ENCODE measurements at places on chromosomes 1 and 21. TPM values are rescaled to one million over a fixed set of nuclear protein-coding genes. Genes with fewer than 3 reads are reported as not detected.
A peak's percentile ranks its signal among the peaks of the same experiment; 100 is the strongest.

PDE4B gene
- polyA plus RNA-seq = 5.8 TPM

DNA sequence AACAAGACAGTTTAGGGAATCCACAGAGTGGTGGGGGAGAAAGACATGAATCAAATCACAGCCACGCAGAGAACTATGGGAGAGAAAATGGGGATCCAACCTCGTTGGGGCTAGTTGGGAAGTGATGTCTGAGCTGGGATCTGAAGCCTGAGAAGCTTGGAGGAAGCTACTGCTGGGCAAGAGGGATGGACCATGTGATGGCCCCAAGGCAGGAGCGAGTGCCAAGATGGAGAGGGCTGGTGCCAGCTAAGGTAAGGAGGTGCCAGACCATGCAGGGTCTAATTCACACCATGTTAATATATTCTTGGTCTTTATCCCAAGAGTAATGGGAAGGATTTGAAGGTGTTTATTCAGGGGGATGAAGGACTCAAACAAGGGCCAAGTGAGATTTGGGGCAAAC lies 18.2 kb upstream of the TCEA3 start:
- no peak for DNase-seq

DNA sequence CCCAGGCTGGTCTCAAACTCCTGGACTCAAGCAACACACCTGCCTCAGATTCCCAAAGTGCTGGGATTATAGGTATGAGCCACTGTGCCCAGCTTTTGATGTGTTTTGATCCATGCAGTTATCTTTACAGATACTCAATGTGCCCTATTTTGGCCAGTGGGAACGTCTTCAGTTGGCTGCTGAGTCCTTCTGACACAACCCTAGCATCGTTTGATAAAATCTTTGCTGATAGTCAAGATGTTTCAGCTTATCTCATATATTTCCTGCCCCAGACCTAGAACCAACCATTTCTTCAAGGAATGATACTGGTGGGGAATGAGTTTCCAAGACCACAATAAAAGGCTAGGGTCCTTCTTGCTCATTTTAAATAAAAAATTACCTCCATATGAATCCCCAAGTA lies 11.6 kb downstream of the POGZ start:
- no peak for DNase-seq

TNFSF4 gene
- polyA plus RNA-seq = 10.8 TPM

DNA sequence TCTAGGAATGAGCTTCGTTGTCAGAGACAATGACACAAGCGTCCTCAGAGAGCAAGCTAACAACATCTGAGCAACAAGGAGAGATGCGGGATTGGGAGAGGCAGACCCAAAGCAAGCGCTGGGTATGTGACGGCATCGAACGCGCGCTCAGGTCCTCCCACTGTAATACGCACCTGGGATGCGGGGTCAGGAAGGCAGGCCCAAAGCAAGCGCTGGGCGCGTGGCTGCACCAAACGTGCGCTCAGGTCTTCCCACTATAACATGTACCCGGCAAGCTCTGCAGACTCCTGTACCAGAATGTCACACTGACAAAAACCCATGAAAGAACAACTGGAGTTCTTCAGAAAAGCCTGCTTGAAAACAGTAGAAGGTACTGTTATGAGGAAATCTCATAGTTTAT lies 653.8 kb downstream of the SMYD3 start:
- DNase-seq = no peak

MAEL gene
- not detected for polyA plus RNA-seq

DNA sequence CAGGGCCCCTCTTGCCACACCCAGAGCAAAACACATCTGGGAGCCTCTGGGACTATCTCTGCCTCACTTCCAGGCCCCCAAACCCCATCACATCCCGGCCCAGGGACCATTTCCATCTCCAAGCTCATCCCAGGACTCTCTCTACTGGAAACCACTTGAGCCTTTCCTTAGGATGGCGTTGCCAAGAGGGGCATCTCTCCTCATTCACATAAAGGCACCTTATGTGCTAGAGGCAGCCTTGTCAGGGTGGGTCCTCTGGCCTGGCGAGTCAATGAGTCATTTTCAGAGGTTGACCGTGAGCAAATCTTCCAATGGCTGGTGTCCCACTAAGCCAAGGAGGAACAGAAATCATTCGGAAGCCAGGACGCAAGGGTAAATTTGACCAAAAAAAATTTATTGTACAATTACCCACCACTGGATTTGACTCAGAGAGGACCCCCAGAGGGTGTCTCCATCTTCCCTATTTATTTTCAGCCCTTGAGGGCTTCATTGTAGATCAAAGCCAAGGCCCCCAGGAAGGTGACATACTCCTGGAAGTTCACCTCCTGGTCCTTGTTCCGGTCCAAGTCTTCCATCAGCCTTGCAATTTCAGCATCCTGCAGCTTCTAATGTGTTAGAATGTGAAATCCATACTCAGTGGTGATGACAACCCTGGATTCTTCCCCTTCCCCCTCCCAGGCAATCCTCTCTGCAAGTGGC lies 1.4 kb downstream of the S100A6 start:
- peak; percentile 50 for DNase-seq

CAPN9 gene
- not detected for polyA plus RNA-seq

MYCL gene
- 0.75 TPM for polyA plus RNA-seq

- peak; percentile 50 for DNase-seq
Observed at GRCh38 chr1:164756741-164757140, 197.8 kb downstream of the PBX1 start.

GRCh38 chr1:86089765-86090164 lies 66.8 kb downstream of the COL24A1 start:
- DNase-seq = no peak

DNA sequence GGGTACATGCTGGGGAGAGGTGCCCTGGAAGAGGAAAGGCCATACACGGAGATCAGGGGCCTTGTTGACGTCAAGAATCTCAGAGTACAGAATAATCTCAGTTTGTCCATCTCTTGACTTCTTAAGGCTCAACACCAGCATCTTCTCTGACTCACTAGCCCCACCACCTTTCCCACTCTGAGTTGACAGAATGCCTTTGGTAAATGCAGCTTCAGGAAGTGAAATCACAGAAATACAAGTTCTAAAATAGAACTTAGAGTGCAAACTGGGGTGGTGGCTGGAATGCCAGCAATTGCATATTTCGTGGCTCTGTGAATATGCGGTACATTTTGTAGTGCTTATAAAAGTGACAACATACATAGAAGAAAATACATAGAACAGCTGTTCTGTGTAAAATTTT lies 1.6 kb downstream of the COG2 start:
- DNase-seq = peak; percentile 51

TRIM62 gene
- 12.8 TPM for polyA plus RNA-seq

IL6R gene
- 4.7 TPM for polyA plus RNA-seq

DNA sequence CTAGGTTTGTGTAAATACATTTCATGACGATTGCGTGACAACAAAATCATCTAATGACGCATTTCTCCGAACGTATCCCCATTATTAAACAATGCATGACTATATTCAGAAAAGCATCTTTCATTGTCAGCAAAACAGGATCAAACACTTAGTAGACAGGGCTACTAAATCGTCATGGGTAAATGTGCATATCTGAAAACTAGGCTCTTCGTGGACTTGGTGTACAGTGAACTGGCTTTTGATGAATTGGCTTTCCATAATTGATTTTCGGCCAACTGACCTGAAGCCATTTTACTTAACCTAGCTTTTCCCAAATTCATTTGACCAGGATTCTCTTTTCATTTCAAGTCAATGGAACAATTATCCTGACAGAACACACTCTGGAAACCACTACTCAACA lies 665.0 kb downstream of the SMYD3 start:
- no peak for DNase-seq

SPRR2A gene
- not detected for polyA plus RNA-seq

SARS1 gene
- polyA plus RNA-seq = 214 TPM

DNA sequence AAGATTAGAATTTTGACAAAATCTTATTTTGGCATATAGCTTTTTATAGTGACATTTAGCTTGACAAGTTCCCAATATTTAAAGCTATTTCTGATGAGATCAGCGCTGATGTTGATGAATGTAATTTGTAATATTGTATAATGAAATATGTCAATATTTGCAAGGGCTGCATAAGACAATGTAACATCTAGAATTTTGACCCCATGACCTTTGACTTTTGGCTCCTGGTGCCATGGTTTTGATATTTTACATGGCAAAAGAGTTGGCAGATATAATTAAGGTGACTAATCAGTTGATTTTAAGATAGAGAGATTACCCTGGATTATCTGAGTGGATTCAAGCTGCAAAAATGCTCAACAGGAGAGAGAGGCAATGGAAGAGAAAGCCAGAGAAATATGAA lies 63.9 kb downstream of the DUSP10 start:
- no peak for DNase-seq

- DNase-seq = no peak
Observed at GRCh38 chr1:220956501-220957232, 77.4 kb downstream of the HLX start.

UAP1 gene
- polyA plus RNA-seq = 93.4 TPM

DNA sequence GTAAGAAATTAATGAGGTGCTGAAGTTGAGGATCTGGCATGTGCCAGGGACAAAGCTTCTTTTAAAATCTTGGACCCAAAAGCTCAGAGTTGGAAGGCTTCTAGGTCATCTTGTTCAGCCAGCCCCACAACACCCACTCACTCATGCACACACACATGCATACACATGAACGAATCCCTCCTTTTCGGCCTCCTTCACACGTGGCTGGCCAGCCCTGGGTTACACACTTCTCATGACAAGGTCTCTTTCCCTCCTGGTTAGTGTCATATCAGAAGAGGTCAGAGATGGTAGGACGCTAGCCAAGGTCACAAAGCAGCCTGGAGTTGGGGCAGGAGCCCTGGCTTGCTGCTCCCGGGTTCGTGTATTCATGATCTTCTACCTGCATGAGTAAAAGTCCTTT lies 6.9 kb downstream of the DMBX1 start:
- DNase-seq = no peak

LIN28A gene
- polyA plus RNA-seq = not detected

DNA sequence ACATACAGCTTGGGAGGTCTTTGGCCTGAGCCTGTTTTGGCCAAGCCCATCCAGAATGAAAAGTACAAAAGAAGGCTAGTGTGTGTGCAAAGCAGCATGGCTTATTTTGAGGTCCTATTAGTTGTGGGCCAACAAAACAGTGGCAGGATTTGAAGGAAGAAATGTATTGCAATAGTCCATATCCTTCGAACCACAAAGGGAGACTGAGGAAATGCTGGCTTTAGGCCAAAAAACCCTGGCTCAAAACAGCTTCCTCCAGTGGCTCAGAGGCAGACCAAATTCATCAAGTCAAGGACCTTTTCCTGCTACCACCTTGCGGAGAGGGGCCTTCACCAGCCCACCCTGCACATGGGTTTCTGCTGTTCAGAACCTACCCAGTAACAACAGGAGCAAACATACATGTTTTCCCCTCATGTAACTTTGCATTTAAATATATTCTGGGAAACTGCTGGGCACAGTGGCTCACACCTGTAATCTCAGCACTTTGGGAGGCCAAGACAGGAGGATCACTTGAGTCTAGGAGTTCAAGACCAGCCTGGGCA lies 43.3 kb downstream of the VPS26C start:
- no peak for DNase-seq

- DNase-seq = no peak
Observed at GRCh38 chr21:21018821-21019220, 20.6 kb downstream of the NCAM2 start.

BSND gene
- not detected for polyA plus RNA-seq

DNA sequence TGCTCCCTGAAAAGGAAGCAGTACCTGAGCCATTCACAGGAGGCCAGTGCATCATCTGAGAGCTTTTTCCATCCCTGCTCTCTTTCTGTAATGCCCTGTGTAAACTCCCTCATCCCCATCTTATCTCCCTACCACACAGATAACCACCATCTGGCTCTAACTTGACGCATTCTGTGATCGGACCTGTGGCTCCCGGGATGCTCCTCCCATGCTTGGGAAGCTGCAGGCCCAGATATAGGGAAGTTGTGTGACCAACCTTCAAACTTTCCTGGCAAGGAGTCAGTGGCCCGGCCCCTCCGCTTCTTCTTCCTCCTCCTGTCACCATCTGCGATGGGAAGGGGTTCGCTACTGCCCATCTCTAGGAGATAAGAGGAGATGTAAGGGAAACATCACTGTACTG lies 21.1 kb downstream of the MKNK1 start:
- DNase-seq = no peak

CFAP141 gene
- not detected for polyA plus RNA-seq

GRCh38 chr1:111927652-111928051 lies 61.8 kb downstream of the KCND3 start:
- DNase-seq = no peak

GRCh38 chr1:179973198-179974110 lies 18.8 kb downstream of the CEP350 start:
- no peak for DNase-seq

CCSAP gene
- 2.3 TPM for polyA plus RNA-seq

SLAMF8 gene
- 0.04 TPM for polyA plus RNA-seq

DNA sequence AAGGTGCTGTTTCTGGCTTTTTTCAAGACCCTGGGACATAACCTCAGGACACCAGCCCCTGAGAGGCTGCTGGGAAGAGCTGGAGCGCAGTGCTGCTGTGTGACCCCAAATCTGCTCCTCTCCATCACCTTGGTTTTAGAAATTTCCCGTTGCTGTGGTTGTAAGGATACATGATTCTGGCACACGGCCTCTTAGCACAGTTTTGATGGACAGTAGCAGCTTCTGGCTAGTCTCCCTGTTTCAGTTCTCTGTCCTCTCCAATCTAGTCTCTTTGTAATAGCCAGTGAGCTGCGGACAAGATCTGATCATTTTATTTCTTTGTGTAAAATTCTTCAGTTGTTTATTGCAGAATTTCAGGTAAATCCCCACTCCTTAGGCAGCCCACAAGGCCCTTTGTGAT lies 3.1 kb downstream of the CLIC6 start:
- DNase-seq = no peak

- DNase-seq = no peak
Observed at GRCh38 chr1:153509729-153510354, 25.9 kb downstream of the S100A6 start.

FTCD gene
- 0.55 TPM for polyA plus RNA-seq

GRCh38 chr1:232477728-232478127 lies 152.2 kb downstream of the SIPA1L2 start:
- peak; percentile 98 for DNase-seq

GRCh38 chr1:96487394-96487793 lies 234.2 kb upstream of the PTBP2 start:
- peak; percentile 17 for DNase-seq

IL10 gene
- not detected for polyA plus RNA-seq

DNA sequence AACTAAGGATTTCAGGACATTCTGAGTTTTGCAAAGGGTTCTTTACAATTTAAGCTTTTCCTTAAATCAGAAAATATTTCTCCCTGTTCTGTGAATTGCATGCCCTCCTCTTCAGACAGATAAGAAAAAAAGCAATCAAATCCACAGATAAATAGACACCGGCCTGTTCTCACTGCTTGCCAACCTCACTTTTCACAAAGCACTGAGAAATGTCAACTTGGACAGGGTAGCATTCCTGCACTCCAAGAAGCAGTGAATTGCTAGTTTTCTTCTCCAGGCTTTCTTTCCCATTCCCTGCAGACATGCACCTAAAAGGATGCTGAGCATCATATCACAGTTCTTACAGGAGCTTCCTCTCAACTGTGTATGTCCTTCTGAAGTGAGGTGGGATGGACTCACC lies 226.0 kb downstream of the CHRM3 start:
- DNase-seq = no peak

DNA sequence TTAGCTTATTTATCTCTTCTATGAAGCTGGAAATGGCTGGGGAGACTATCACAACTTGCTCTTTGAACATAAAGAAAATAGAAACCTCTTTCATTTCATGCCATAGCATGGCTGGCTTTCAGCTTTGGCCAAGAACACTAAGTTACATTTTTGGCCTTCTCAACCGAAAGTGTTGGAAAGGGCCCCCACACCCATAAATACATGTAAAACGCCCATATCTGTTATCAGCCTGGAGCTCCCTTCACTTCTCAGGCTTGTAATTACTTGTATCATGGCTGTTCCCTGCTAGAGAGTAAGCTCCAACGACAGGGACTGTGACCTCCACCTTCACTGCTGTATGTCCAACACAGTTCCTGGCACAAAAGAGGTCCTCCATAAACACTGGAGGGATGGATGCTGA lies 12.7 kb upstream of the EIF4G3 start:
- no peak for DNase-seq

MFN2 gene
- polyA plus RNA-seq = 51.6 TPM
